IPS DF 6.9 (cell line): ENCODE measurements at places on chromosomes 2 and 18.

- no peak for DNase-seq
Measured at GRCh38 chr18:12637901-12638643, 19.8 kb downstream of the SPIRE1 start.

GRCh38 chr2:38504169-38504568 is 98.6 kb downstream of the HNRNPLL start:
- no peak for DNase-seq

- no peak for DNase-seq
Measured at GRCh38 chr2:117760916-117761315, 53.6 kb upstream of the DDX18 start.

GRCh38 chr2:43763091-43763490 is 10.7 kb upstream of the DYNC2LI1 start:
- no peak for DNase-seq

- DNase-seq, result no peak
Measured at GRCh38 chr2:39210846-39211245, 32.9 kb downstream of the CDKL4 start.

GRCh38 chr2:118969734-118970395 is 27.9 kb downstream of the MARCO start:
- no peak for DNase-seq

DNA sequence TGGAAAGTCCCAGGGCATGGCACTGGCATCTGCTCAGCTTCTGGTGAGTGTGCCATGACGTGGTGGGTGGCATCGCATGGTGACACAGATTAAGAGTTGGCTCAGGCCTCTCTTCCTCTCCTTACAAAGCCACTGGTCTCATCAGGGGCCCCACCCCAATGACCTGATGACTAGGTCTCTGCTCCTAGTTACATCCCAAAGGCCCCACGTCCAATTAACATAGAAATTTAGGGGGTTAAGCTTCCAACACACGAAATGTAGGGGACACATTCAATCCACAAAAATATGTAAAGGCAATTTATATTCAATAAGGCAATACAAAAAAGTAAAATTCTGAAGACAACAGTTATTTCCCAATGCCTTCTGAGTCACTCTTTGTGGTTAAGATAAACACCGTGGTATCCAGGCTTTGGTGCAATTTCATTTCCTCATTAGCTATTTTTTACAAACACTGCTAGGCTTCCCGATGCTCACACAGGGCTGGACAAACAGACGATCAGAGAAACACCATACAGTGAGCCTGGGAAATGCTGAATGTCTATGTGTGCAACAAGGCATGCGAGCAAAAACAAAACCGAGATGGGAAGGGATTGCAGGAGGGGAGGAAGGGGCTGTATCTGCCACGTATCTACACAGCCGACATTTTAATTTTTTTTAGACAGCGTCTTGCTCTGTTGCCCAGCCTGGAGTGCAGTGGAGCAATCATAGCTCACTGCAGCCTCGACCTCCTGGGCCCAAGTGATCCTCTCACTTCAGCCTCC is 67.2 kb downstream of the MBP start:
- DNase-seq, result no peak

GRCh38 chr2:64613276-64613675 is 40.4 kb downstream of the SERTAD2 start:
- no peak for DNase-seq

DNA sequence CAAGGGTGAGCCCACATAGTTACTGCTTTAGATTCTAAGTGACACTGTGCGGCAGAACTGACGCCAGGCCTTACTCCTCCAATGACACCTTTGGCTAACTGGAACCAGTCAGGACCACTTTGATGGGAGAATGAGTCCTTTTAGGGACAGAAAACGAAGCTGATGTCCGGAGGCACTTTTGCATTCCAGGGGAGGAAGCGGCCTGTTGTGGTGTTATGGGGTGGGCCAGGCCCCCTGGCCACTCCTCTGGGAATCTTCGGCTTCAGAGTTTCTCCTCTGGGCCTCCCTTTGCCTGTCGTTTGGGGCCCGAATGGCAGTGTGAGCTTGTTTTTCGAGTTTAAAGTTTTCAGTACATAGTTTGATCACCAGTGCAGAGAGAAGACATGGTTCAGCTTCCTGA is 65.9 kb downstream of the MBP start:
- no peak for DNase-seq

GRCh38 chr2:240449764-240450531 is 14.5 kb downstream of the GPC1 start:
- no peak for DNase-seq

- DNase-seq, result no peak
Measured at GRCh38 chr2:42568401-42569115, at the start of gene MTA3. MTA3 (plus strand) TSS chr2:42568632; CDS start chr2:42568746, 114 bp downstream.

- DNase-seq, result no peak
Measured at GRCh38 chr2:230886671-230887071, 21.9 kb downstream of the ITM2C start.

- DNase-seq, result no peak
Measured at GRCh38 chr2:224133387-224133786, 94.3 kb upstream of the SERPINE2 start.

GRCh38 chr2:85994421-85994777 is 105.6 kb upstream of the ST3GAL5 start:
- DNase-seq, result no peak

GRCh38 chr2:239440511-239440959 is 39.7 kb upstream of the HDAC4 start:
- no peak for DNase-seq

GRCh38 chr18:62939926-62940325 is 224.6 kb downstream of the PHLPP1 start:
- no peak for DNase-seq

- DNase-seq, result no peak
Measured at GRCh38 chr2:190996947-190997346, 17.0 kb downstream of the STAT1 start.

- no peak for DNase-seq
Measured at GRCh38 chr2:68452158-68452900, 14.8 kb downstream of the FBXO48 start.

- DNase-seq, result no peak
Measured at GRCh38 chr2:11329776-11330175, 14.7 kb downstream of the ROCK2 start.

GRCh38 chr2:26001743-26002351 is 19.6 kb upstream of the KIF3C start:
- DNase-seq, result no peak

GRCh38 chr2:96859099-96859649 is 1.4 kb upstream of the ANKRD39 start:
- no peak for DNase-seq

DNA sequence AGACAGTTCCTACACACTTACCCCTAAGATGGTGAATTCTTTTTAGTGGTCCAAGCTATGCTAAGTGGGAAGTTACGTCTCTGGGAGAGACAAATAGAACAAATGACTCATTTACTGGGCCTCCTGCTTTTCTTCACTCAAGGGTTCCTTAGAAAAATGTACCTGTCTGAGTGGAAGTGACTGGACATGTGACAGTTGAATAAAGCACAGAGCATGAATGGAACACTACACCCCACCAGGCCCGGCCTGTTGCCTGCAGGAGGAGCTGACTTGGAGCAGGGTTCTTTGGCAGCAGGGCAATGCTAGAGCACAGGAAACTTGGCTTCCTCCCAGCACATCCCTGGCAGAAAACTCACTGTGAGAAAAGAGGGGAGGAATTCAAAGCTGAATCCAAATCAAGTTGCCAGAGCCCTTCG is 451.0 kb upstream of the SETBP1 start:
- no peak for DNase-seq

DNA sequence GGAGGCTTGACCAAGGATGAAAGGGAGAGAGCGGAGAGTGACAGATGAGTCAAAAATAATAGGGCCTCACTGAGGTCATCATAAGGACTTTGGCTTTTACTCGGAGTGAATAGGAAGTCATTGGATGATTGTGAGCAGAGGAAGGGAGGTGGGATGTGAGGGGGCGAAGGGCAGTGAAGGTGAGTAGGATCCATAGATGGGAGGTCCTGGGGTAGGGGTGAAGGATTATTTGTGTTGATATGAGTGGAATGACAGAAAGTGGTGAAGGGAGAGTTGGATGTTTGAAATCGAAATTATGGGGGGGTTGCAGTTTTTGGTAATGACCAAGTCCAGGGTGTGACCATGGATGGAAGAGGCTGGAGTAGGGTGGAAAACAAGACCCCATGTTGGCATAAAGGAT is 14.0 kb downstream of the PNO1 start:
- no peak for DNase-seq

GRCh38 chr2:31420936-31421335 is 6.4 kb upstream of the XDH start:
- no peak for DNase-seq

- no peak for DNase-seq
Measured at GRCh38 chr2:71898851-71899681, 248.6 kb downstream of the CYP26B1 start.

GRCh38 chr18:13823707-13824395 is at the start of gene MC5R:
MC5R (plus strand) TSS chr18:13824149; CDS start chr18:13825766, 1,617 bp downstream.
- DNase-seq, result no peak

DNA sequence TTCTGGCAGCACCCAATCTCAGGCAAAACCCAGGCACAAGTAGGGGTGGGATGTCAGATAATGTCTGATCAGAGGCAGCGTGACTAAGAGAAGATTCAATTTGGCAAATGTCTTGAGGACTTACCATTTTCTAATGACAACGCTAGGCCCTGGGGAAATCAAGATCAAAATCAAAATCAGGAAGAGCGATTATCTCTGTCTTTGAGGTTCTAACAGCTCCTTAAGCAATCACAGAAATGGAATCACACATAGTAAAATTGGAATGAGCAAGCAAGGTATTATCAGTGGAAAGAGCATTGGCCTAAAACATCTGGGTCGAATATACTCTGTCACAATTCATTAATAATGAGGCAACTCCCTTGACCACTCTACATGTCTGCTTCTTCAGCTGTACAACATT is 8.6 kb upstream of the SERPINB2 start:
- no peak for DNase-seq

DNA sequence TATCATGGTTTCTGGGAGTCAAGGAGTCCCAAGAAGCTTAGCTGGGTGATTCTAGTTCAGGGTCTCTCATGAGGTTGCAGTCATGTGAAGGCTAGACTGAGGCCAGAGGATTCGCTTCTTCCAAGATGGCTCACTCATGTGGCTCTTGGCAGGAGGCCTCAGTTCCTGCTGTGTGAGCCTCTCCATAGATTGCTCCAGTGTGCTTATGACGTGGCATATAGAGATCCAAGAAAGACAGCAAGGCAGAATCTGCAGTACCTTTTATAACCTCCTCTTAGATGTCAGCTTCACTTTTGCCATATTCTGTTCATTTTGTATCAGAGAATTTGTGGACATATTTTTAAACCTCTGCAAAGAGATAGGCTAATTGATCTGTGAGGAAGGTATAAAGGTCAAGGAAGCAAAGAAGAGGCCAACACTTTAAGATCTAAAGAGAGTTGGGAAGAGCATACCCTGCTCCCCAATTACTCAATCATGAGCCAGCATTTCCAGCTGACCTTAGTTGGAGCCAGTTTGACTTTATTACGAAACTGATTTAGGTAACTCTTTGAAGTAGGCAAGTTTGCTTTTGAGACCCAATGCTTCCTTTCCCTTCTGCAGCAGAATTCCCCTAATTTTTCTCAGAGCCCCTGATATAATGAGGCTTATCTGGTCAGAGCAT is 134.7 kb downstream of the EML6 start:
- no peak for DNase-seq

- DNase-seq, result no peak
Measured at GRCh38 chr18:63457977-63458376, 18.8 kb upstream of the SERPINB5 start.

GRCh38 chr2:100998235-100998573 is 3.9 kb upstream of the RPL31 start:
- DNase-seq, result no peak

DNA sequence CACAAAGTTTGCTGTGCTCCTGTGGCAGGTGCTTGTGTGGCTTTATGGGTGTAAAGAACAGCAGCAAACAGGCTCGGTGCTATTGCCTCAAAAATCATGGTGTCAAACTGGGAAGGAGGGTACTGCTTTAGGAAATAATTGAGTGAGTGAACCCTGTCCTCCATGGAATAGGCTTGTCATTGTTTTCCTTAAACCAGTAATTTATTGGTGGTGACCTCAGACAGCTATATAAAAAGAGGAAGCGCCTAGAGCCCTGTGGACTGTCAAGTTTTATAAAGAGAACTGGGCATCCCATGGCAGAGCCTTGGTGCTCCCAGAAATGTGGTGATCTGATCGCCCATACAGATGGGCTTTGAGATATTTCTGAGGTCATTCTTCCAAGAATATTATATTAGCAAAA is 4.7 kb upstream of the CXCR4 start:
- no peak for DNase-seq

DNA sequence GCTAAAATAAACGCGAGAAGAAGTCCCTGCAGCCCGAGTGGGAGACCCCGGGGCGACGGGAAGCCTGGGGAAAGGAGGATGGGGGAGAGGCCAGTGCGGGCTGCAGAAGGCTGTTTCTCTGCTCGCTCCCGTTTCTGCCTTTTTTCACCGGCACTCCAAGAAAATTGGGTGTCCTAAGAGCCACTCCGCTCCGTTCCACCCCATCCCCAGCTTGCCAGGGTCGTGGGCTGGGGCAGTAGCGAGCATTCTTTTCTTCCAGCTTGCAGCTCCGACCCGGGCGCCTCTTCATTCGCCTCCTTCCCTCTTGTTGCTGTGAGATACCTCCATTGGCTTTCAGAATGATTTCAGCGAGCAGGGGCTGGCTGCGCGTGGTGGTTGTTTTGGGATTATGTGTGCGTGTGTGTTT is 1.1 kb downstream of the HOXD3 start:
- DNase-seq, result no peak

- DNase-seq, result no peak
Measured at GRCh38 chr2:23753291-23754010, 173.5 kb downstream of the ATAD2B start.

- DNase-seq, result no peak
Measured at GRCh38 chr2:98556344-98557033, 51.8 kb downstream of the COA5 start.

DNA sequence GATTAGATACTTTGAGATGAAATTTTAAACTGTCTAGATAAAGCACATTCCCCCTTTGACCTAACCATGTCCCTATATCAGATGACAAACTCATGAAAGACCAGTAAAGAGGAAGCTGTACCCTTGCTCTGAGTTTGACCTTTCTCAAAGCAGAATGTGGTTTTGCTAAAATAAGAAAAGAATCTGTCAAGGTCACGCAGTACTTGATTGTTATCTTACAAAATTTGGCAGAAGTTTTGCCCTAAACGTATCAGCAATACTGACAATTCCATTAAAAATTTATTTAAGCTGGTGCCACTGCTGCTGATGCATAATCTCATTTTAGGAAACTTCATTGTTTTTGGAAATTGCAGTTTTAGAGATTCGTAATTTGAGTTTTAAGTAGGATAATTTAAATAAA is 31.2 kb upstream of the GALM start:
- DNase-seq, result no peak

GRCh38 chr2:175523001-175523400 is 341.5 kb upstream of the ATP5MC3 start:
- no peak for DNase-seq

DNA sequence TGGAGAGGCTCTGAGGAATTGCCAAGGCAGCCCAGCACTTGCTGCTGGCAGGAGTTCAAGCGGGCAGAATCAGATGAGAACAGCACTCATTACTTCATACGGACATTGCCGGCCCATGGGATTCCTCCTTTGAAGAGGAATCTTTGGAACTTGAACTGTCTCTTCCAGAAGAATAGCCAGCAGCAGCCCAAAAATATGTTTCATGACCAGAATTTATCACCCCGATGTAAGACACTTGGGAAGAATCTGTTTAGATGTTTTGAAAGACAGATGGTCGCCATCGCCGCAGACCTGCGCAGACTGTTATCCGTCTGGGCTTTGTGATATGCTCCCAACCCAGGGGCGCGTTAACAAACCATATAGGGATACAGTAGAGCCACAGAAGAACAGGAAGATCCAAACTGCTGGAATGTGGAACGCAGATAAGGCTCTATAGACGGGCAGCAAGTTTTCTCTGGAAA is 3.7 kb upstream of the ADI1 start:
- DNase-seq, result no peak

- DNase-seq, result no peak
Measured at GRCh38 chr2:172038604-172039003, 38.9 kb downstream of the METAP1D start.
